ENCODE measurements at places on chromosomes 3 and 15. TPM values are rescaled to one million over a fixed set of nuclear protein-coding genes. Genes with fewer than 3 reads are reported as not detected.
A peak's percentile ranks its signal among the peaks of the same experiment; 100 is the strongest.

DNA sequence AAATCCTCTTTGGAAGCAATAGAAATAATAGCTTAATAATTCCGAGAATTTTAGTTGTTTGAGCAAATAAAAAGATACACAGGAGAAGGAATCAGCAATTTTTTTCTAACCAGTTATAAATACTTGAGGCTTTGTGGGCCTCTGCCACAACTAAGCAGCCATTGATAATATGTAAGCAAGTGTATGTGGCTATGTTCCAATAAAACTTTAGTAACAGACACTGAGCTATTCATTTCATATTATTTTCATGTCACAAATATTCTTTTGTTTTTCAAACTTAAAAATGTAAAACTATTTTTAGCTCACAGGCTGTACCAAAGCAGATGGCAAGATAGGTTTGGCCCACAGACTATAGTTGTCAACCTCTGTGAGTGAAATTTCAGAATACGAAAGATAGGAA, 85.7 kb downstream of the MSL2 start:
- DNase-seq: no peak

DNA sequence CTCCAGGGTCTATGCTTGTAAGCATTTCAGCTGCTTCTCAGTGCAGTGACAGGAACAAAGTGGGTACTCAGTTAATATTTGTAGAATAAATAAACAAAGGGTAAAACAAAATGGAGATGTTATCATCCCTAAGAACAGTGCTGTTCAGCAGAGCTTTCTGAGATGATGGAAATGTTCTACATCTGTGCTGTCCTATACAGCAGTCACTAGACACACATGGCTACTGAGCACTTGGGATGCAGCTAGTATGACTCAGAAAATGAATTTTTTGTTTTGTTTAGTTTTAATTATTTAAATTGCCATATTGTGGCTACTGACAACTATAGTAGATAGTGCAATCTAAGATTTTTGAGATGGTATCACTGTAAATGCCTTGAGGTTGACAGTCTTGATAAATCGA, 283.8 kb upstream of the ADAMTS9 start:
- no peak for DNase-seq

GRCh38 chr15:70268698-70269251, 171.1 kb upstream of the TLE3 start:
- no peak for DNase-seq

- DNase-seq: no peak
These were observed 12.4 kb downstream of the PPM1M start for GRCh38 chr3:52257911-52258310.

DNA sequence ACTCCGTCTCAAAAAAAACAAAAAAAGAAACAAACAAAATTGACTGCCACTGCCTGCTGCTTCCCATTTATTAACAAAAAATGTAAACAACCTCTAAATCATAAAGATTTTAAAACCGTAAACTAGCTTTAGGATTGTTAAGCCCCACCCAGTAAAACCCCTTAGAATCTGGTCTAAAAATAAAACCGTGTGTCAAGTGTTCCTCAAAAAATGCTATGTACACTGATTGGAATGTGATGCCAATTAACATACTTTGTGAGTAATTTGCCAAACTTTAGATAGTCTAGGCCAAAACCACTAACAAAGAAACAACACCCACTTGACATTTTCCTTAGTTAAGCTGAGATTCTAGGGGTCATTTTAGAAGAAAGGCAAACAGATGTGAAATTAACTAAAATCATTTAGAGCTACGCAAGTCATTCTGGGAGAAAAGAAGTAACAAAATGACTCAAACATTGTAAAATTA, 5.3 kb downstream of the RAF1 start:
- DNase-seq: no peak

GRCh38 chr15:55619783-55620182, 31.6 kb upstream of the PYGO1 start:
- no peak for DNase-seq

DNA sequence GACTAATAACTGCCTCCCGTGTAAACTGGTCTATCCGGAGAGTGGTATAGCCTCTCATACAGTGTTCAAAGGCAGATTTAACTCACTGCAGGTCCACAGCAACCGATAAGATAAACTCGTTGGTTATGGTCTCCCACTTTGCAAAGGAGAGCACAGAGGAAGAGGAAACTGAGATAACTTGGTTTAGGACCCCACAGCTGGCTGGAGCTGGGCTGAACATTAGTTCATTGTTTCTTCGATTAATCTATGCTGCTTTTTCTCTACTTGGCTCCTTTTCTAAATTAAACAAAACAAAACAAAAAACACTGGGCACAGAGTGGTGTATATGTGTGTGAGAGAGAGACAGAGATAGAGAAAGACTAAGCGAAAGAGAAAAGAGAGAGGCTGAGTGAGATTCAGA, 5.0 kb upstream of the DLG1 start:
- DNase-seq: no peak

- no peak for DNase-seq
These were observed 46.7 kb upstream of the PYDC2 start for GRCh38 chr3:191414286-191414685.

DNA sequence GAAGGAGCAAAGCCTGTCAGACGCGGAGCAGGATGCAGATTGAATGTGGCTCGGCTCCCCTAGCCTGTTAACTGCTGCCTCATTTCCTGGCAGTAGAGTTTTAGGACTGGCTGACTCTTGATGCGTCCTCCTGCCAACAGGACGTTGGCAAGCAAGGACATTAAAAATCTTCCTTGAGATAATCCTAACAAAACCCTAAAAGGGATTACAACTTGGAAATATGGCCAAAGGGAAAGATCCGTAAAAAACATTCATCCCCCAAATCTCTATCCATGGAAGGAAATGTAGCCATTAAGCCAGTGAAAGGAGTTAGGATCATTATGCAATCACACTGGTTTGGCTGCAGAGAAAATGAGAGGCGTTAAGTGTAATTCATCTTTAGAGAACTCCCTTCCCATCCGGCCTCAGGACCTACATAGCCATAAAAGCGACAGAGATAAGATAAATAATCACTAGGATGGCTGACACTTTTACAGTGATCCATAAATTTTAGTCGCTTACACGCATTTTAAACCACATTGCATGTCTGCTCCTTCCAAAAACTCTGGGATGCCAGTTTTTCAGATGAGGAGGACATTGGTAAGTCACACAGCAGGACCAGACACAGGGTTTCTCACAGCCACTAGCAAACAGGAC, 44.5 kb upstream of the C3orf80 start:
- DNase-seq: no peak

GRCh38 chr3:155704061-155704460, 40.8 kb downstream of the PLCH1 start:
- DNase-seq: no peak

DNA sequence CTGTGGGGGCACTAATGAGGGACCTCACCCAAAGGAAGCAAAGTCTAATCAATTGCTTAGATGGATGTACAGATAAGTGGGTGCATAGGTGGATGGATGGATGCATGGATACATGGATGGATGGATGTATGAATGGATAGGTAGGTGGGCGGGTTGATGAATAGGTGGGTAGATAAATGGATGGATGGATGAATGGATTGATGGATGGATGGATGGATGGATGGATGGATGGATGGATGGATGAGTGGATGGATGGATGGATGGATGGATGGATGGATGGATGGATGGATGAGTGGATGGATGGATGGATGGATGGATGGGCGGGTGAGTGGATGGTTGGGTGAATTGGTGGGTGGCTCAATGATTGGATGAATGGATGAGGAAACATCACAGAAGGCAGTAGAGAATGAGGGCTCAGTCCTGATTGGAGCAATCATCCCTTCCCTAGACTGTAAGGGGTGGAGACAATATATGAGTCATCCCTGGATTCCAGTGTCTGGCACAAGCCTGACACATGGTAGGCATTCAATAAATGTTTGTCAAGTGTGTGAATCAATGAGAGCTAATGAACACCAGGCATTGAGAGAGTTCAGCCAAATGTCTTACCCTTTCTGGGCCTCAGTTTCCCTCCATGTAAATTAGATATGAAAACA, 40.4 kb upstream of the PXYLP1 start:
- DNase-seq: no peak

DNA sequence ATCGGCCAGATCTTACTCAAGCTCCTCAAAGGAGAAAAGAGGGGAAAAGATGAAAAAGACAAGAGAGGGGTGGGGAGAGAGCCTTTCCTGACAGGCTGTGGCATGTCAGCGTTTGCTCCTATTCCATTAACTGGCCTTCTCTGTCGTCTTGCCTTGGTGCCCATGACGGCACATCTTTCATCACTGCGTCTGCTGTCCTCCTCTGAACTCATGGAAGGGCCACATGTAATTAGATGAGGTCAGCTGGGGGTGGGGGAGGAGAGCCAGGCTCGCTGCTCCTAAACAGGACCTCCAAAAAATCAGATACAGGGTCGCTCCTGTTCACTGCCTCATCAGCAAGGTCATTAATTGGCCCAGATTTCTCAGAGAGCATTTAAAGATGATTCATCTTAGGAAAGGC, 49.7 kb downstream of the LRTM1 start:
- DNase-seq: no peak

DNA sequence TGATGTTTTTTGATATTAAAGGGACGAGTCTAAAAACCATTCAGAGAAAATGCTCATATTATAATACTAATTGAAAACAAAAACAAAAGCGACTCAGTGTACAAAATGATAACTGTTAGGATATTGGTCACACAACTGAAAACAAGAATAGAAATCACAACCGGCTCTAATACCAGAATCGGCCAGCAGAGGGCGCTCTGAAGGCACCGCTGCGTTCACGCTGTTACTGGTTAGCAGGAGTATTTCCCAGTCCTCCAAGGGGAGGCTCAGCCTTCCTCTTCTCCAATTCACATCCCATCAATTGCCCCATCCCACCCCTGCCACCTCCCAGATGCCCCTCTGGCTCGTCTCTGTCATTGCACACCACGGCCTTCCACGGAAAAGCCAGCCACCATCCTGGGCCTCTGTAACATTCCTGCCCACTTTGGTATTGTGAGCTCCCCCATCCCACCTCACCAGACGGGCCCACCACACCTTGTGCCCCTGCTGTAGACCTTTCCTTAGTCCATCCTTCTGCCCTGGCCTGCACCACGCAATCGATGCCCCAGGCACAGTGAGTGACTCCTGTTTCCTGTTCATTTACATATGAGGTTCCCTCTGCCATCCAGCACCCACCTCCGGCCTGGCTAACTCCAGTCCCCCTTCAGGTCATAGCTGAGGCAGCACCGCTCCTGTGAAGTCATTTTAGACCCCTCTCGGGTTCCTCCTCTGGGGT, 8.5 kb downstream of the FAM107A start:
- peak; percentile 84 for DNase-seq

- DNase-seq: no peak
These were observed 48.8 kb downstream of the BLM start for GRCh38 chr15:90765966-90766365.

- no peak for DNase-seq
These were observed 14.6 kb downstream of the ITIH3 start for GRCh38 chr3:52809149-52809548.

- no peak for DNase-seq
These were observed 53.8 kb downstream of the CACNA2D3 start for GRCh38 chr3:54176106-54176505.

GRCh38 chr15:42547918-42548248, 710 bp downstream of the LRRC57 start:
- no peak for DNase-seq

DNA sequence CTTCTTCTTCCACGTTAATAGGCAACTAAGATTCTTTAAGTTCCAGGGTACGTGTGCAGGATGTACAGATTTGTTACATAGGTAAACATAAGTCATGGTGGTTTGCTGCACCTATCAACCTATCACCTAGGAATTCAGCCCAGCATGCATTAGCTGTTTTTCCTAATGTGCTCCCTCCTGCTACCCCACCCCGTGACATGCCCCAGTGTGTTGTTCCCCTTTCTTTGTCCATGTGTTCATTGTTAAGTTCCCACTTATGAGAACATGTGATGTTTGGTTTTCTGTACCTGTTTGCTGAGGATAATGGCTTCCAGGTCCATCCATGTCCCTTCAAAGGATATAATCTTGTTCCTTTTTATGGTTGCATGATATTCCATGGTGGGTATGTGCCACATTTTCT, 21.1 kb downstream of the GTF2A2 start:
- no peak for DNase-seq

GRCh38 chr3:9316881-9317361, 45.9 kb upstream of the THUMPD3 start:
- DNase-seq: no peak

DNA sequence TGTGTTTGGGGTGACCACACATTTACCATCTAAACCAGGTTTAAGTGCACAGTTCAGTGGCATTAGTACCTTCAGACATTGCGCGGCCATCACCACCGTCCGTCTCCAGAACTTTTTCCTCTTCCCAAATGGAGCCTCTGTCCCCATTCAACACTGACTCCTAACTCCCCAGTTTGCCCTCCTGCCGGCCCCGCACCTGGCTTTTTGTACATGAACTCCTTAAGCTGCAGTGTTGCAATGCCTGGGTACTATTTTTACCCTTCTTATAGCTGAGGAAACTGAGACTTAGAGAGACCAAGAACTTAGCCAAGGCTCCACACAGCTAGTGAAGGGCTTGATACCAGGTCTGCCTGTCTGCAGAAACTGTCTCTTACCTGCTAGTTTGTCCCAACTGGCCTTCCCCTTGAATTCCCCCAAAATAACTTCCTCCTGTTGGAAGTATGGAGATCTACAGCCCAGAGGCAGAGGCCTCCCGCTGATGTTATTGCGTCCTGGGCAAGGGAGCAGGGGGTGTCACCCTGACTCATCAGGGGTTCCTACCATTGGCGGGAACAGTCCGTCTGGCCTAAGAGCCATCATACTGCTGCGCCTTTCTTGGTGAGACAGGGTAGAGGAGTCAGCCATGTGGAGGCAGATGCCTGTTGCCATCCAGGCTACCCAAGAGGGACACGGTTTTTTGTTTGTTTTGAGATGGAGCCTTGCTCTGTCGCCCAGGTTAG, 65.6 kb downstream of the GRIP2 start:
- DNase-seq: no peak

GRCh38 chr3:122773944-122774509, 19.6 kb downstream of the HSPBAP1 start:
- DNase-seq: no peak

DNA sequence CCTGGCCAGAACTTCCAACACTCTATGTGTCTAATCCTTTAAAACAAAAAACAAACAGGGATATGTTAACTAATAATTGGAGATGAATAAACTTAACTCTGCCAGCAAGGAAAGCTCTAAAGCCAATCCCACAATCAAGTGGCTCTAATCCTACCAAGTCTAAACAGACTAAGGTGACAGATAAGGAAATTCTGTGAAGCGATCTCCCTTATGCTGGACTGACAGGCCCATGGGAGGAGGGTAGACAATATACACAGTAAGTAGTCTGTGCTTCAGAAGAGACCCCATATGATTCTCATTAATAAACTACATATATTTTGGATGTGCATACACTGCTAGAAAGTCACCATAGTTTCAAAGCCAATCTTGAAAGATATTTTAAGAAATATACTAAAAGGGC, 10.1 kb downstream of the VPS13C start:
- no peak for DNase-seq

Gene CSPG5
- 5.4 TPM for total RNA-seq

Gene SYNPR
- total RNA-seq: not detected

Gene KLHL6
- total RNA-seq: 24.7 TPM

Gene ZNF660
- 5.9 TPM for total RNA-seq

Gene RTP1
- not detected for total RNA-seq

Gene SKOR1
- total RNA-seq: 0.52 TPM

Gene SEMA7A
- total RNA-seq: 5.4 TPM

Gene PLCL2
- 9.1 TPM for total RNA-seq

Gene TGM5
- total RNA-seq: not detected

Gene FBXO40
- 0.09 TPM for total RNA-seq

Gene DNAH12
- total RNA-seq: 0.52 TPM

Gene CRYGS
- total RNA-seq: 3.8 TPM

Gene A4GNT
- total RNA-seq: not detected

Gene MINDY4B
- not detected for total RNA-seq

Gene CFAP44
- 10.3 TPM for total RNA-seq

Gene TARS3
- total RNA-seq: 12.0 TPM

Gene LRRC15
- total RNA-seq: 1.1 TPM

Gene USP19
- total RNA-seq: 63.9 TPM
